Natural killer cell (primary cell): ENCODE measurements at places on chromosomes 11 and 22.

DNA sequence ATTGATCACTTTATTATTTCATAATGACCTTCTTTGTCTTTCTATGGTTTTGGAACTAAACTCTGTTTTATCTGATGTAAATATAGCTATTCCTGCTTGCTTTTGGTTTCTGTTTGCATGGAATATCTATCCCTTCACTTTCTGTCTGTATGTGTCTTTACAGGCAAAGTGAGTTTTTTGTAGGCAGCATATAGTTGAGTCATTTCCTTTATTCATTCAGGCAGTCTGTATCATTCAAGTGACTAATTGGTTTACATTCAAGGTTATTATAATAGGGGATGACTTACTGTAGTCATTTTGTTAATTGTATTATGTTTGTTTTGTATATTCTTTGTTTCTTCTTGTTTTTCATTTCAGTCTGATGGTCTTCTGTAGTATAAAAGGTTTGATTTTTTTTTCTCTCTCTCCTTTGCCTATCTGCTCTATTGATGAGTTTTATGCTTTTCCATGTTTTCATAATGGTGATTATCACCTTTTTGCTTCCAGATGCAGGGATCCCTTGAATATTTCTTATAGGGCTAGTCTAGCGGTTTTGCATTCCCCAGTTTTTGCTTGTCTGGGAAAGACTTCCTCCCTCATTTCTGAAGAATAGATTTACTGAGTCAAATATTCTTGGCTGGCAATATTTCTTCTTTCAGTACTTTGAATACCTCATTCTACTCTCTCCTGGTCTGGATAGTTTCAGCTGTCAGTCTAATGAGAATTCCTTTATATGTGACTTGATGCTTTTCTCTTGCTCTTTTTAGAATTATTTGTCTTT is 50.4 kb downstream of the GDPD4 start:
- no peak for DNase-seq

GRCh38 chr11:128181984-128182383 is 405.4 kb downstream of the ETS1 start:
- no peak for DNase-seq

DNA sequence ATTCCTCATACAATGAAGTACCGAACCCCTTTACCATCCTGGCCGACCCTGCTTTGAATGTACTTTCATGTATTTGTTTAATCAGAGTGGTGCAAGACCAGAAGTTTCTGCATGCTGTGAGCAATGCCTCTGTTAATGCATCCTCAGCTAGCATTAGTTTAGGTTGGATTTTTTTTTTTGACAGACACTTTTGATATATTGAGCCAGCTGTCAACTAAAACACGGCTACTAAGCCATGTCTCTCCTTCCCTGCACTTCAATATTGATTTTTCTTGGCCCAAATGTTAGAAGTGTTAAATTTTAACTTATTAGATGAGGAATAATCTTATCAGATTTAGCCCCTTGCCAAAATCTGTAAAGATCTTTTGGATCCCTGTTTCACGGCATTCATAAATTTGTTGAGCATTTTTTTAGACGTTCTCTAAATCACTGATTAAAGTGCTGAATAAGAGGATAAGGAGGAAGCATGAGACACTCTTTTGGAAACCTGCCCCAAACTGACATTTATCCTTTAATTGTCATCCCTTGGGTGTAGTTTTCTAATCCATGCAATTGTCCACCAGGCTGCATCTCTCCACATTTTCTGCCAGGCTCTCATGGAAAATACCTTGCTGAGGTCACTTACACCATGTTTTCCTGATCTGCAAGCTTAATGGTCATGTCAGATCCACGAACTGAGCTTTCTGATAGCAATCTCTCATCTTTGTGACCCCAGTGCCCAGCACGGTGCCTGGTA is 130.7 kb downstream of the FEZ1 start:
- no peak for DNase-seq

DNA sequence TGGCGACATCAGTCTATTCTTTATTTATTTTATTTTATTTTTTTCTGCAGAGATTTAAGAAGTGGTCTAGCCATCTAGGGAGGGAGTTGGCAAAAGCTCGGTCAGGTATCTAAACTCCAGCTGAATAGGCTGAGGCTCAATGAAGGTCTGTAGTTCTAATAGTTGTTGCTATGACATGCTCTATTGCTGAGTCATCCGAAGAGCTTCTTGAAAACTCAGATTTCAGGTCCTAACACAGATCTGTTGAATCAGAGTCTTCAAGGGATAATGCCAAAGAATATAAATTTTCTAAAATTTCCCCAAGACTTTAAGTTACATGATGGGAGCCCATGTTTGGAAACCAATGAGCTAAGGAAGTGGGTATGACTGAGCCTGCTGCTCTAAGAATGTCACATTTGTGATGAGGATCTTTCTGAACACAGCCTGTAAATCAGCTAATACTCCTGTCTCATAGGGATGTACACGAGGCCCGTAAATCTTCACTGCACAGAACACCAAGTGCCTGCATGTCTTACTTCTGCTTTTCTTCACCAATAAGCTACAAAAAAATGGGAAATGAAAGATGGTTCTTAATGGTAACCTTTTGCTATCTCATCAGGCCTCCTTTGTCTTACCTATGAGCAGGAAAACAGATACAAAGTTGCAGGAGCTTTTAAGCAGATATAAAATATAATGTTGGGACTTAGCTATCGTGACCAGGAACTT is 901.4 kb upstream of the API5 start:
- DNase-seq: no peak

DNA sequence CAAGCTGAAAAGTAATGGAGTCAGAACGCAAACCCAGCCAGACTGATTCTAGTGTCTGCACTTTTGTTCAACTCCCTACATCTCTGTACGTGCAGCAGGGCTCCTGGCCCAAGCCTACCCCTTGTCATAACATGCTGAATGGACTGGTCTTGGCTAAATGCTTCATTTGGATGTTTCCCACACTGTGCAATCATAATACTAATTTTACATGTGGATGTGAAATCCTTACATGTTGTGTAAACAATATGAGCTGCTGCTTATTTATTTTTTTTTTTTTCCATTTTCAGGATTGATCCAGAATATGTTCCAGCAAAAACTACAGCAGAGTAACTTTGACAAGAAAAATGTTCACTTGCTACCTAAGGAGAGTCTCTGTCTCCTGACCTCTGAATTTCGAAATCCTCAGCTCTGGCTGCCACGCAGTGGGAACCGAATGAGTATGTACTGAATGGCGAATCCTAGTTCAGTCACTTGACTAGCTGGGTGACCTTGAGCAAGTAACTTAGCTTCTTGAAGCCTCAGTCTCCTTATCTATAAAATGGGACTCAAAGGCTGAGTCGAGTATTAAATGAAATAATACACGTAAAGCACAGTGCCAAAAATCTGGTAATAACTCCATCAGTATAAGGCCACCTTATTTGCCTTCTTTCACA is 133.4 kb downstream of the EHF start:
- no peak for DNase-seq

GRCh38 chr11:122981388-122982264 is at the start of gene BSX:
Gene BSX, minus strand, starts transcription at chr11:122981834. Its CDS starts 163 bp downstream, at chr11:122981671.
- no peak for DNase-seq

GRCh38 chr11:46801694-46802470 is 44.2 kb downstream of the CKAP5 start:
- DNase-seq: no peak

DNA sequence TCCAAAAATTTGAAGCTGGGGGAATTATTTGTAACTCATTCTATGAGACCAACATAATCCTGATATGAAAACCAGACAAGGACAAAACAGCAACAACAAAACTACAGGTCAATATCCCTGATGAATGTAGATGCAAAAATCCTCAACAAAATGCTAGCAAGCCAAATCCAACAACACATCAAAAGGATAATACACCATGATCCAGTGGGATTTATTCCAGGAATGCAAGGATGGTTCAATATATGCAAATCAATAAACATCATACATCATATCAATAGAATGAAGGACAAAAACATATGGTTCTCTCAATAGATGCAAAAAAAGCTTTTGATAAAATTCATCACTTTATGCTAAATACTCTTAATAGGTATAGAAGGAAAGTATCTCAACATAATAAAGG is 19.4 kb upstream of the USP2 start:
- DNase-seq: no peak

GRCh38 chr11:21768388-21768787 is 424.5 kb upstream of the ANO5 start:
- DNase-seq: no peak

DNA sequence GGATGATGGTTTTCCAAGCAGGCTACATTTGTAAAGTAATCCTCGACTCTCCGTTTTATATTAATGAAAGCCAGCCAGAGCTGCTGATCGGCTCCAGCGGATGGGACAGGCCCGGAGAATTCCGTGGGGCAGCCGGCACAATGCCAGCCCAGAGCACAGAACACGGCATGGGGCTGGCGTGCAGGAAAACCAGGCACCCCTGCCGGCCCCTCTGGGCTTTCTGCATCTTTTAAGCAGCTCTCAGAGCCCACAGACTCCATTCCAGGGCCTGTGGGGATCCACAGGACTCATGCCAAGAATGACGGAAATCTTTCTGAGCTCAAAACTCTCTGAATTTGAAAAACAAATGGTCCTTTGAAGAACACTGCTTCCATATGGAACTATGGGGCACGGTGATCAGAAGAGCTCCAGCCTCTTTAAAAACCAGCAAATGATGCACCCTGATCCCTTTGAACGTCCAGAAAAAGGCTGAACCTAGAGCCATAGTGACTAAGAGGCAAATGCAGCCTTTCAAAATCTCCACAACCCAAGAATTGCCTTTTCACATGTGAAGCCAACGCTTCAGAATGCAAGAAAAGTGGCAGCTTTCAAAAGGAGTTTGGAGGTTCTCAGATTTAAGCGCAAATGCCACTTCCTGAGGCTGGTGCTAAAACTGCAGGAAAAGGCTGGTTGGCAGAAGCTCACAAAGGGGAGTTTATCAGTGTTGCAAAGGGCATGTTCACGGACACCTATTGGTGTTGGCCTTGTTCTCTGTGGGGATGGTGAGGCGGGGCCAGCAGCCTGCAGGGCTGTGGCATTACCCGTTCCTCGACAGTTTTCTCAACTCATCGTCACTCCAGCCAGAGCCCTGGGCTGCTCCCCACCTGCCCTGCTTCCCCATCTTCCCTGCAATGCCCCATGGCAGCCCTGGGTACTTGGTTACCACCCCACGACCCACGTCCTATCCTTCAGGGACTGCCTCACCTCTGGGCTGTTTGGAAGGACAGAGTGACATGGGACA is 212.5 kb downstream of the CTTN start:
- DNase-seq: no peak
